ENCODE measurements at places on chromosomes 16 and 17.
A peak's percentile ranks its signal among the peaks of the same experiment; 100 is the strongest.

GRCh38 chr17:2974347-2974746 is 89.1 kb downstream of the OR1D5 start:
- H3K27ac ChIP-seq = no peak overlapping the region
- H3K4me3 ChIP-seq = no peak overlapping the region
- no peak for DNase-seq

DNA sequence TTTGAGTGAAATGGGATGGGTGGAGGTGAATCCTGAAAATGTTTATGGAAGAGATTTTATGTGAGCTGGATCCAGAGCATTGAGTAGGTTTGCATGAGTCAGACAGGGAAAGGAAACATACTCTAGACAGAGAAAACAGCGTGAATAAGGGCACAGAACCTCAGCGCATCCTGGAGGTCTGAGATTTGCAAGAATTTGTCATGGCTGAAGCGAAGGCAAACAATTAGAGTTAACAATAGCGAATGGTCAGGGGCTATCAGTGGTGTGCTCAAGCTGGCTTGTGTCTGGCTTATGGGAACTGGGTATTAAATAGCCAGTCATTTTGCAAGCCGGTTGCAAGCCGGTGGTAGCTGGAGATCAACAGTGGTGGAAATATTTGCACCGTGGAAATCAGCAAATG is 36.4 kb downstream of the MAP2K6 start:
- H3K27me3 ChIP-seq = no peaks in the 10 kb centered on the region
- H3K4me3 ChIP-seq = no peak overlapping the region
- no peak for DNase-seq
- H3K36me3 ChIP-seq = no peaks in the 10 kb centered on the region
- no peak overlapping the region for H3K27ac ChIP-seq

- H3K4me3 ChIP-seq = no peak overlapping the region
- H3K27ac ChIP-seq = no peak overlapping the region
- H3K4me1 ChIP-seq = no peaks in the 10 kb centered on the region
- no peaks in the 10 kb centered on the region for H3K27me3 ChIP-seq
- H3K36me3 ChIP-seq = peaks cover 70% of the 10 kb centered on the region
Observed at GRCh38 chr16:70258946-70259345, 7.2 kb upstream of the EXOSC6 start.

- H3K27ac ChIP-seq = no peak overlapping the region
- H3K36me3 ChIP-seq = no peaks in the 10 kb centered on the region
- no peaks in the 10 kb centered on the region for H3K27me3 ChIP-seq
- H3K4me3 ChIP-seq = no peak overlapping the region
- no peaks in the 10 kb centered on the region for H3K4me1 ChIP-seq
- DNase-seq = no peak
Observed at GRCh38 chr17:77893144-77894044, 65.1 kb upstream of the TNRC6C start.

DNA sequence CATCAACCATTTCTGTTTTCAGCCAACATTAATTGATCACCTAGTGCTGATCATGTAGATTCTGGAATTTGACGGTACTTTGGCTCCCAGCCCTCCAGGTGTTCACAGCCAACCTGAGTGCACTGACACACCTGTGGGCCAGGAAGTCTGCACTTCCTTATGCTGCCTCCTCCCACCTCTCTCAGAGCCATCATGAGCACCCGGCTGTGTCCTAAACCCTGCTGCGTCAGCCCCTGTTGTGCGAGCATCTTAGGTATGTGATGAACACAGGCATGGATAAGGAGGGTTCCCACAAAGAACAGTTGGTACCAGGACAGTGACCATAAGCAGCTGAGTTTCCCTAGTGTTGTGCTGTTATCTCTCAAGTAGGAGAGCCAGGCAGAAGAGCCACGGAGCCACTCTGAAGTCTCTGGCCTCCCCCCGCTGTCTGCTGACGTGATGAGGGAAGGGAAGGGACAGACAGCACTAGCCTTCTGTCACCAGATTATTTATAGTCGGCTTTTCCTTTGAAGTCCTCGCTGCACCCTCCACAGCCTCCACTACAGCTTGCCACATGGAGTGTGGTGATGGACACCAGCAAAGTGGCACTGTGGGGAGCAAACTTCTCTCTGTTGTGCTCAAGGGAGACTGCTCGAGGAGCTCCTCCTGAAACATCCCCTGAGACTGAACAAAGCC is 162.8 kb upstream of the ANKFN1 start:
- H3K27ac ChIP-seq = no peak overlapping the region
- H3K36me3 ChIP-seq = no peaks in the 10 kb centered on the region
- no peaks in the 10 kb centered on the region for H3K27me3 ChIP-seq
- no peak overlapping the region for H3K4me3 ChIP-seq

DNA sequence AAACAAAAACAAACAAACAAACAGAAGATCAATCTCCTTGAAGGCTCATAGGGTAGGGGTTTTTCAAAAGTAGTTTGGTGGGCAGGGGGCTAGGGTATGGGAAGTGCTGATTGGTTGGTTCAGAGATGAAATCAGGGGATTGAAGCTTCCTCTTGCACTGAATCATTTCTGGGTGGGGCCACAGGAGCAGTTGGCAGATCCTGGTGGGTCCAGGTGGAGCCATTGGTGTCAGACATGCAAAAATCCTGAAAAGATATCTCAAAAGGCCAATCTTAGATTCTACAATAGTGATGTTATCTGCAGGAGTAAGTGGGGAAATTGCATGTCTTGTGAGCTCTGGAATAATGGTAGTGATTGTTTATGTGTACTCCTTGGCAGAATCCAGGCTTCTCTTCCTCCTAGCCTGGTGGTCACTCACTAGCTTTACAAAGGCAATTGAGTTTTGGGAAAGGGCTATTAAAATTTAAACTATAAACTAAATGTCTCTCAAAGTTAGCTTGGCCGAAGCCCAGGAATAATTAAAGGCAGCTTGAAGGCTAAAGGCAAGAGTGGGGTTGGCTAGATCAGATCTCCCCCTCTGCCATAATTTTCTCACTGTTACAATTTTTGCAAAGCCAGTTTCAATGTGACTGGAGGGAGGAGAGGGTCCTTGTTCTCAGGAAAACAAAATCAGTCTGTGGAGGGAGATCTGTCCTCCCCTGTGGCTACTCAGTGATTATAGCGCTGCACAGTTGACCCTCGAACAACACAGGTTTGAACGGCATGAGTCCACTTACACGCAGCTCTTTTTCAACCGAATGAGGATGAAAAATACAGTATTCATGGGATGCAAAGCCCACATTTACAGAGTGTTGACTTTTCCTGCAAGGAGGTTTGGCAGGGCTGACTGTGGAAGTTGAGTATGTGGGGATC is 45.2 kb downstream of the RNF112 start:
- H3K27ac ChIP-seq = no peak overlapping the region
- H3K4me3 ChIP-seq = no peak overlapping the region

- no peak for DNase-seq
- peaks cover 6% of the 10 kb centered on the region for H3K36me3 ChIP-seq
- no peak overlapping the region for H3K27ac ChIP-seq
Observed at GRCh38 chr17:29546085-29546484, 20.8 kb downstream of the ABHD15 start.

DNA sequence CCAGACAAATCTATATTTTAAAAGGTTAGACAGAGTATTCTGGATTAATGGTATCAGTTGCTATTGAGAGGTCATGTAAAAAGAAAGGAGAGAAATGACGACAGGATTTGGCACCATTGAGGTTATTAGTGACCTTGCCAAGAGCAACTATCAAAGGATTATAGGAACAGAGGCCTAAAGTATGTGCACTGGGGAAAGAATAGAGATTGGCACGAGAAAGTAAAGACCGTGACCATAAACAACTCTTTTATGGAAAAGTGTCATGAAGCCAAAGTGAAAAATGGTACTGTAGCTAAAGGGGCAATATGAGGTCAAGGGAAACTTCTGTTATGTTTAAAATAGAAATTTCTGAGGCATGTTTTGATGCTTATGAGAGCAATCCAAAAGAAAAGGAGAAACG is 115.2 kb upstream of the KIF2B start:
- no peaks in the 10 kb centered on the region for H3K27me3 ChIP-seq
- H3K4me1 ChIP-seq = no peaks in the 10 kb centered on the region
- no peaks in the 10 kb centered on the region for H3K36me3 ChIP-seq
- H3K4me3 ChIP-seq = no peak overlapping the region

- H3K36me3 ChIP-seq = peaks cover 10% of the 10 kb centered on the region
- H3K27ac ChIP-seq = no peak overlapping the region
- H3K4me1 ChIP-seq = peaks cover 4% of the 10 kb centered on the region
Observed at GRCh38 chr17:80129006-80129565, 17.8 kb downstream of the EIF4A3 start.

DNA sequence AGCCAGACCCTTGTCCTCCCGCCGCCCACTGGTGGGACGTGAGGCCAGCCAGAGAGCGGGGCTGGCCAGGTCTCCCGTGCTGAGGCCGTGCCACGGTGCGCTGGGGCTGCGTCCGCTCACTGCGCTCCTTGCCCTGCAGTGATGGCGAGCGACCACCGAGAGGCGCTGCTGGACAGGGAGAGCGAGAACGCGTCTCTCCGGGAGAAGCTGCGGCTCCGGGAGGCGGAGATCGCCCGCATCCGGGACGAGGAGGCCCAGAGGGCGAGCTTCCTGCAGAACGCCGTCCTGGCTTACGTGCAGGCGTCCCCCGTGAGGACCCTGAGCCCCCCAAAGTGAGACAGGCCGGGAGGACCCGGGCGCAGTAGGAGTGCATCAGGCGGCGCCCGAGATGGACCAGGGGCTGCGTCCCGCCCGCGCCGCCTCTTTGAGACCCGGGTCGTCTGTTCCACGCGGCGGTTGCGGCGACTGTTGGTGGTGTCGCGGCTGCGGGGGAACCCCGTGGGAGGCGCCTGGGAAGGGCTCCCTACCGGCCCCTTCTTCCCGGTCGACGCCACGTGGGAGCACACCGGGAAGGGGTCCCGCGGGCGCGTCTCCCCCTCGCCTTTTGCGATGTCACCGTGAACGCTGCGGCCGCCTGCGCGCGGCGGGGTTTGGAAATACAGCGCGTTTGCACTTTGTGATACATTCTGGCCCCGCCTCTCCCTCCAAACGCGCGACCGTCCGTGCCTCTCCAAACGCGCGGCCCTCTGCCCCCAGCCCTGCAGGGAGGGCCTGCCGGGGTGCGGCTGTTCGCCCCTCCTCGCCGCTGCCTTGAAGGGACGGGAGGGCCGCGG is 792 bp upstream of the RAC3 start:
- H3K27ac ChIP-seq = no peak overlapping the region
- H3K4me3 ChIP-seq = peak overlapping the region; percentile 53
- no peak for DNase-seq
- H3K27me3 ChIP-seq = no peaks in the 10 kb centered on the region

- H3K36me3 ChIP-seq = no peaks in the 10 kb centered on the region
- no peaks in the 10 kb centered on the region for H3K4me1 ChIP-seq
- no peaks in the 10 kb centered on the region for H3K27me3 ChIP-seq
- H3K4me3 ChIP-seq = no peak overlapping the region
- no peak overlapping the region for H3K27ac ChIP-seq
- no peak for DNase-seq
Observed at GRCh38 chr16:50635505-50636392, 45.4 kb downstream of the SNX20 start.

GRCh38 chr17:38724337-38724988 is 5.7 kb upstream of the CISD3 start:
- no peak overlapping the region for H3K27ac ChIP-seq
- H3K27me3 ChIP-seq = peaks cover 8% of the 10 kb centered on the region
- no peaks in the 10 kb centered on the region for H3K36me3 ChIP-seq
- H3K4me3 ChIP-seq = no peak overlapping the region
- H3K4me1 ChIP-seq = peaks cover 5% of the 10 kb centered on the region
- DNase-seq = no peak

- no peak for DNase-seq
- H3K27ac ChIP-seq = no peak overlapping the region
- H3K27me3 ChIP-seq = no peaks in the 10 kb centered on the region
Observed at GRCh38 chr17:67629971-67630320, 87.8 kb upstream of the NOL11 start.

DNA sequence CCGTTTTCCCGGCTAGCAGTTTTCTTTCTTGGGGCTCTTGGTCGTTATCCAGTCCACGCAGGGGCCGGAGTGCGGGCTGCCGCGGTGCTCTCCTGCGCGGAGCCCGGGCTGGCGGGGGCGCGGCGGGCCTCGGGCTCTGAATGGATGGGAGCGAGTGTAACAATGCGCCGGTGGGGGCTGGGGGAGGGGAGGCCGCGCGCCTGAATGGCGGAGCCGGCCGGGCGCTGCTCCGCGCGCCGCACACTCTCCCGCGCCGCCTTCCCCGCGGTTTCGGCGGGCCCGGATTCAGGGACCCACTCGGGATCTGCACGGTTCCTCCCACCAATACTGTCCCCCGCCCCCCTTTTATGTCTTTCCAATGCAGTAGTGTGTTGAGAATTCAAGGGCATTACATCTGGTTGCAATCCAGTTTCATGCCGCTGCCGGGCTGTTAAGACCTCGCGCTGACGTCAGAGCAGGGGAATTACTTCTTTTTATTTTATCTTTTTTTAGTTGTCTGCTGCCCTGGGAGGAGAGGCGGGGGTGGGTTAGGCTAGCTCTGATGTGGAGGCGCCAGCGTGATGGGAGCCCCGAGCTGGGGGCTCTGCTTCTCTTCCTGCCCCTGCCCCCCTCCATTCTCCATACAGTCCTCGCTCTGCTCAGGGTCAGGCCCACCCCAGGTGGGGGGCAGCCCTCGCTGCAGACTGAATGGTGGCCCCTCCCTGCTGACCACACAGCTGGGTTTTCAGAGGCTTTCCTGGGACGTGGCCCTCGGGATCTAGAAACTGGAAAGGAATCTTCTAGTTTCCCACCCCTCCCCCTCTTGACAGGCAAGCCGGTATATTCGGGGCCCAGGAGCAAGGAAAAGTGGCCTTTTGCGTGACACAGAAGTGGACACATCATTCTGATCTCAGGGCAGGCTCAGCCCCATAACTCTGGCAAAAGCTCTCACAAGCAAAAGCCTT is 1.8 kb downstream of the RAI1 start:
- DNase-seq = no peak
- no peaks in the 10 kb centered on the region for H3K36me3 ChIP-seq
- peaks cover 12% of the 10 kb centered on the region for H3K4me1 ChIP-seq
- H3K27ac ChIP-seq = no peak overlapping the region

DNA sequence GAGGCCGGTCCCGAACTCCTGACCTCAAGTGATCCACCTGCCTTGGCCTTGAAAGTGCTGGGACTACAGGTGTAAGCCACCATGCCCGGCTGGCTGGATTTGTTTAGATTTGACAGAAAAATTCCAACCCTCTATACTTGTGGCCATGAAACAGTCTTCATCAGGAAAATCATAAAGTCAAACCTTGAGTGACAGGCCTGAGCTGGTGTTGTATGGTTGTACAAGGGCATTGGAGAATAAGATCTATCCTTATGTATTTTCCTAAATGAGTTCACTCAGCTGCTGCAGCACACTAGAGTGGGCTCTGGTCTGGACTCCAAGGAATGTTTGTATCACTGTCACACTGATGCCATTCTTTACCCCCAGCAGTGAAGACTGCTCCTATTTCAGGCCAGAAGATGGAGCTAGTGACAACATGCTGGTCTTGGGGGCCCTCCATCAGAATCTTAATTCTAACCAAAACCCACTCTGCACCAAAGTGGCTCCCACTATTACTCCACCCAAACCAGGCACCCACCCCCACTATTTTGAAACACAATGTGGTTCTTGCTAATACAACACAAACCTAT is 27.4 kb downstream of the SNX11 start:
- no peak for DNase-seq
- no peaks in the 10 kb centered on the region for H3K36me3 ChIP-seq
- no peaks in the 10 kb centered on the region for H3K4me1 ChIP-seq
- H3K4me3 ChIP-seq = no peak overlapping the region
- no peaks in the 10 kb centered on the region for H3K27me3 ChIP-seq

Measured in iPS DF 6.9 (cell line).